ENCODE measurements at places on chromosomes 5 and 9.

DNA sequence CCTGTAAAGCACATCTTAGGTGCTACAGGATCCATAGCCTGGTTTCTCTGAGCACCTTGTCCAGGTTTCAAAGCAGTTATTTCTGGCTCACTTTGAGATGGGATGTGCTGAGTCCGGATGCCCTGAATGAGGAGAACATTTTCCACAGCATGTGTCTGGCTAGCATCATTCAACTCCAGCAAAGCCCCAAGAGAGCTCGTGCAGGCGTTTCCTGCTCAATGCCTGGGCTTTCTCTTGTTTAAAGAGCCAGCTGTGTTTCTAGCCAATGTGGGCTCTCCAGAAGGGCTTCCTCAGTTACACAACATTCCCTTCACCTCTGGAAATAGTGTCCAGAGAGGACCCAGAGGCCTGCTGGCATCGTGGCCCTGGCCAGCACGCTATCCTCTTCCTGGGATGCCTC, 411.7 kb downstream of the DMAC1 start:
- DNase-seq, result no peak

GRCh38 chr5:78288246-78288645, 6.3 kb downstream of the AP3B1 start:
- DNase-seq, result no peak

GRCh38 chr9:88326936-88327335, 61.3 kb upstream of the SPIN1 start:
- no peak for DNase-seq

DNA sequence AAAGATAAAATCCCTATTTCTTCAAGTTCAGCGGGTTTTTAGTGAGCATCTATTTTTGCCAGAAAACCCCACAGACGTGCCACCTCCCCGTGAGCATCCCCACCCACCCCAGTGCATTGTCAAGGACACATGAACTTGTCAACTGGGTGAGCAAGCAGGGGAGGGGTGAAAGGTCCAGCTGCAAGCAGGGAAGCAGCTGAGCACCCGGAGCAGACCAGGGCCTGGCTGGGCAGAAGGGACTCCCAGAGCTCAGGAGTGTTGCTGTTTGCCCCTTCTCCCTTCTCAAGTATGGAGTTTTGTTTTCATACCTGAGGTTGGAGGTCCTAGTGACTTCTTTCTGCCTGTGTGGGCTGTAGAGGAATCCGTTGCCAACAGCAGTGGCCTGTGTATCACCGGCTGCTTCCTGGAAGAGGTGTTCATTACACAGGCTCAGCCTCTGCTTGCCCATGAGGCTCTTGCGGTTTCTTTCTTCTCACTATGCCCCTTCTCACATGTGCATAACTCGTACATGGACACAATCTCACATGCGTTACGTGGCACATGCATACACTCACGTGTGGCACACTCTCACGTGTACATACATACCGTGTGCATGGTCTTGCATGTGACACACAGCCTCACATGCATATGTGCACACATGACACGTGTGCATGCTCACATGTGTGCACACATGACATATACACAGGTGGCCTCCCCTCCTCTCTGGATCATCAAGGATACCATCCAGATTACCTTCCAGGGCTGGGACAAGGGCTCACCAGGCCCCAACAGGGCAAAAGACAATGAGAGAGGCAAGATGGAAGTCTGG, 126.7 kb downstream of the MVB12B start:
- no peak for DNase-seq

DNA sequence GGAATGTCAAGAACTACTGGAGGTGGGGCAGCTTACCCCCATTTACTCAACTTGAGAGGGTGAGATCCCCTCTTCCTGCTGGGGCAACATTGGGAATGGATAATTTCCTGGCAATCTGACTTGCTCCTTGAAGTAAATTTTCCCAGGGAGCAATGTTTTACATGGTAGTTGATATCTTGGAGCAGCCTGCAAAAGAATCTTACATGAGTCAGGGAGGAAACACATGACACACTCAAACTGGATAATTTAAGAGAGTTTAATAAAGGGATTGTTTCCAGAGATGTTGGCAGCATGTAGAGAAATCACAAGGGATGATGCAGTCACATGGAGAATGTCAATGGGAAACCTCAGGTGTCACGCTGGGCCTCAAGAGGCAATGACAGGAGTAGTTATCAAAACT, 212.5 kb downstream of the GAS1 start:
- DNase-seq, result no peak

DNA sequence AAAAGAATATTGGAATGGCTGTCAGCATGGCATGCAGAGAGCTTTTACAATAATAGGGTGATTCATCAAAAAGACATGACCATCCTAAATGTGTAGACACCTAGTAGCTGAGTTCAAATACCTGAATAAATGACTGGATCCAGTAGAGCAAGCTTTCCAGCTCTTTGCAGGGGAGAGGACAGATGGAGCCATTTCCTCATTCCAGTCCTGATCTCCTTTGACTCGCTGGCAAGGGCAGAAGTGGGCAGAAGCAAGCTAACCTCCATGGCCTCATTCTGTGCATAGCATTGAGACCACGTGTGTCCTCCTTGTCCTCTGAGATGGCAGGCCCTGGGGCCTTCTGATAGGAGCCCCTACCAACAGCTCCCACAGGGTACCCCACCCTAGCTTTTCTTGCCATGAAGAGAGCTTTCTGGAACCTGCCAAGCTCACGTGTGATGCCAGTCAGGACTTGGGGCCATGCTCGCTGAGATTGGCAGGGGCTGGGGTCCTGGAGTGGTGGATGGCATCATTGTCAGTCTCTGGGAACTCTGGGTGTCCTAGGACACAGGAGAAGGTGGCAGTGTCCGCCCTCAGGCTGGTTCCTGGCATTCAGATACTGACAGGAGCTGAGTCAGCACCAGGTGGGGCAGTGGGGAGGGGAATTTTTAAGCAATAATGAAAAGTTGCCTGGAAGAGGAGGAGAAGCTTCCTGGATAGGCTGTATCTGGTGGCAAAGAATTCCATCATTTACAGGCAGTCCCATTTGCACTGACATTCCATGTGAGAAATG, 33.6 kb downstream of the WWC1 start:
- no peak for DNase-seq

GRCh38 chr9:129664746-129665388, 580 bp upstream of the PRRX2 start:
- DNase-seq, result no peak

DNA sequence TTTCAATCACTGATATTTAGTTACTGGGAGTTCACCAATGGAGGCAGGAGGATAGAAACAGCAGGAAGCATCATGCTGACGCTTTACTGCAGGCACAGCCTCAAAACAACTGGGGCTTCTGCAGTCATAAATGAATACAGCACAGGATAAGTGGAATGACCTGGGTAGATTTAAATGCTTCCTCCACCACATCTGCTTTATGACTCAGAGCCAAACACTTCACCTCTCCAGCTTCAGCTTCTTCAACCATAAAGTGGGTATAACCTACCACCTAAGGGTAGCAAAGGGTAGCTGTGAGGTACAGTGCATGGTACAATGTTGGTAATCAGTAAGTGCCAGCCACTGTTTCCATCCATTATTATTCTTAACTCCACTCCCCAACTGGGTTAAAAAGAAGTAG, 28.4 kb downstream of the RASEF start:
- no peak for DNase-seq

DNA sequence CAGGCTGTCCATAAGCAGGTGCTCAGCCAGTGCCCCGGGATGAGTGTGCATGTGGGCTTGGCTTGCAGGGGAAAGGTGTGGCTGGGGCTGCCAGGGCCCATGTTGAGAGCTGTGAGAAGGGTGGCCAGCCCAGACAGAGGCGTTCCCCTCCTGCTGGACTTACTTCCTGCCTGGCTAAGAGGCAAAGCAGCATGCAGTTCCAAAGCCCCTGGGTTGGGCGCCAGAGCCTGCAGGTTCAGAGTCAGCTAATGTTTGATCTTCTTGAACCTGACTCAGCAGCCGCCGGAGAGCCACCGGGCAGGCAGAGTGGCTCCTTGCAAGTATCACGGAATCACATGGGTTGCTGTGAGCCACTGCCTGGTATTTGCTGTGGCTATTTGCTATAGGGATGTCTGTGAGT, 168.4 kb upstream of the MAP1B start:
- no peak for DNase-seq

- DNase-seq, result no peak
These were observed 113.3 kb upstream of the LPAR1 start for GRCh38 chr9:111151537-111151936.

DNA sequence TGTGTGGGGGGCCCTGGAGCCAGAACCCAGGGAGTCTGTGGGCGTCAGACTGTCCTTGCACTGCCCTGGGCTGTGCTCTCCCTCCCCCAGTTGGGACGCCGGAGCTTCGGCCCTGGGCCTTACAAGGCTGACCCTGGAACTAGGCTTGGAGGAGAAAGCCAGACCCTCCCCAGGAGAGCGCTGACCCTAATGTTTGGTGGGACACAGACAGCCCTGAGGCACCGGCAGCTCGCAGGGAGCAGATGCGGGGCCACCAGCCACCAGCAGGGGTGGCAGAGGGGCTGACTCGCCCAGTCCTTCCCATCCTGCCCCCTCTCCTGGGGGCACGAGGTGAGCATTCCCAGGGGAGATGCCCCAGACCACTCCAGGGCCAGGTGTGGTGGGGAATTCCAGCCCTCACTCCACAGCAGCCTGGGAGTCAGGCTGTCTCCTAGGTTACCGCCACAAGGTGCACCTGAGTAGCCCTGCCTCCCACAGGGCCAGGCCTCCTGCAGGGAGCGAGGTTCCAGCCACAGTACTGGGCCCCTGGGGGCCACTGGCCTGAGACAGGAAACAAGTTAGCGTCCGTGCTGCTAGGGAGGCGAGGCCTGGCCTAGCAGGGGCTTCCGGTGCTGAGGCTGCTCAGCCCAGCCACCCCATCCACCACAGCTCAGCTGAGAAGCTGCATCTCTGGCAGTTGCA, 134.6 kb downstream of the OLFM1 start:
- no peak for DNase-seq

GRCh38 chr5:109705596-109705995, 15.9 kb downstream of the MAN2A1 start:
- DNase-seq, result no peak

DNA sequence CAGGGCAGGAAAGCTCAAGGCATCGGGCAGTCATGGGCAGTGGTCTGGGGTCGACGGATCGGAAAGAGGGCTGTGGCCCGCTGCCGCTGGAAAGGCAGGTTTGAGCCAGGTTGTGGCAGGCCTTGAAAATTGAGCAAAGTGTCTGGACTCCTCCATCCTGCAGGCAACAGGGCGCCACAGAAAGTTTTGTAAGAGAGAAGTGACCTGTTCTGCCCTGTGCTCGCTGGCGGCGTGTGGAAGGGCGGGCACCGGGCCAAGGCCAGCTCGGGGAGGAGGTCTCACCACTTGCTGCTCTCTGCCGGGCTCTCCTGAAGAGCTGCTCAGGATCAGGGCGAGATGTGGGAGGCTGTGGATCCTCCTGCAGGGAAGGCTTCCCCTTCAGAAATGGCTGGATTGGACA, 41.4 kb upstream of the FAT2 start:
- no peak for DNase-seq

DNA sequence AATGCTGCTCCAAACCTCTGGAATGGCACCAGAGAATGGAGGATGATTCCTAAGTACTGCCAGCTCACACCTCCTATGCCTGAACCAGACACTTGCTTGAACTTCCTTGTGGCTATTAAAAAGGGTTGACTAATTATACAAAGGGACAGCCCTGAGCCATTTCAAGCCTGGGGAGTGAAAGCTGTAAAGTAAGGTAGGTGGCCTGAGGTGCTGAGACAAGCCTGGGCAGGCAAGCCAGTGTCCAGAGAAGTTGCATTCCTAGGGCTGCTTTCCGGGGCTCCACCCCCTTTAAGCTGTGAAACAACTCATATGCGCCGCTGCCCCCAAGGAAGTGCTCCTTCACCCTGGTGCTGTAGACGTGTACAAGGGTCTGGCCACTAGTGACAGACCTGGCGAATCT, 79.9 kb upstream of the SLC1A3 start:
- no peak for DNase-seq

DNA sequence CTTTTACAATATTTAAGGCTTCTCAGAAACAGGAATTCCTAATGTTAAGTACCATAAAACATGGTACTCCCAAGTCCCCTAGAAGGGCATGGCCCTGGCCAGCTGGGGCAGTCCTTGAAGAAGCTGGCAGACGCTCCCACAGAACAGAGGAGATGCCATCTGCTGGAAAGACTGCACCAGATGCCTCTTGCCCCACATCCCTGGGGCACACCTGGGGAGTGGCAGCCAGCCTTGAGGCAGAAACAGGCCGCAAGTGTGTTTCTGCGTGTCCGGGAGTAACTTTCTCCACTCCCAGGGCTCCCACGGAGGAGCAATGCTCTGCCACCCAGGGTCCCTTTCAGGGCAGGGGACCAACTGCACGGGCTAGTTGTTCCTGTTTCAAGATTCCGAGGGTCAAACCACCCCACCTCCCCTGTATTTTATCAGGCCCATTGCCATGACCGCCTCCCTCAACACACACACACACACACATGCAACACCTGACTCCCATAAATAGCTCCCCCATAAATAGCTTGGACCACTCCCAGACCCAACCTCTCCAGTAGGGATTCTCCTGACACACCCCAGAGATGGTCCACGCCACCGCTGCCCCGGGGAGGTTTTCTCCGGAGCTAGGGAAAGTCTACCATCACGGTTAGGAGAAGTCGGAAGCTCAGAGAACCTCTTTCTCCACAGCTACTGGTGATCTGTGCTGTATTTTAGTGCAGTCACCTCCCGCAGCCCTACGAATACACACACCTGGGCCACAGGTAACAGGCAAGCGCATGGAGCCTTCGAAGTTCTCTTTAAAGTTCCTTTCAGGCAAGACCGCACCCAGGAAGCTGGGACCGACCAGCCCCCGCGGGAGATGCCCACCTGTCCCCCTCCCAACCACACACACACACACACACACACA, 1.5 kb downstream of the SPOCK1 start:
- no peak for DNase-seq

- no peak for DNase-seq
These were observed 16.8 kb downstream of the NIPAL4 start for GRCh38 chr5:157476702-157477408.

GRCh38 chr5:52657247-52657645, 130.5 kb upstream of the ITGA1 start:
- no peak for DNase-seq

DNA sequence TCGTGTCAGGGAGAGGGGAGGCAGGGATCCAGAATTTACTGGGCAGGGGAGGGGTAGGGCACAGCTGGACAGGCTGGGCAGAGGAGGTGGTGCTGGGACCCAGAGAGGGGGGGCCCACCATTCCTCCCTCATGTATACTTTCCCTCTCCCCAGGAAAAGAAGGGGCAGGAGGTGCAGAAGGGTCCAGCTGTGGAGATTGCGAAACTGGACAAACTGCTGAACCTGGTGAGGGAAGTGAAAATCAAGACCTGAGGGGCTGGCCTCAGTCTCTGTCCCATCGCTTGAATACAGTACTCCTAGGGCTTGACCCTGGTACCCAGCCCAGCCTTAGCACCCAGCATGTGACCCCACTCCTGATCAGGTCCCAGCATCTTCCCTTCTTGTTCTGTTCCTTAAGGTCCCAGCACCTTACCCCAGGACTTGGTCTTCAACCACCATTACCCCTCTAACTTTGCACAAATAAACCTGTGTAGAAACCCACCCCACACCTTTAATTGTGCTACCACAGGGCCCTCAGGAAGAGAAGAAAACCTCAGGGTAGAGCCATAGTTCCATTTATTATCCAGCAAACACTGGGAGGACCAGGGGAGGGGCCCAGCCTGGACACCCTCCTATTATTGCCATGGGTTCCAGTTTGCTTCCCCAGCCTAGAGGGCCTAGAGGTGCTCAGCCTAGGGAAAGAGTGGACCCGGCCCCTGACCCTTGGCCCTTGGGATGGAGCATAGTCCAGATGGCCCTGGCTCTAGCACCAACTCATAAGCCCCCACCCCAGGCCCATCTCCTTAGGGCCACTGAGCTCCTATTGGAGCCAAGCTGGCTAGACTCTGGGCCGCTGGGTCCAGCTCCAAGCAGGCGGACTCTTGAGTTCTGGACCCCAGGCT, 2.0 kb downstream of the ENHO start:
- DNase-seq, result no peak

- DNase-seq, result no peak
These were observed 64.6 kb upstream of the RASGRF2 start for GRCh38 chr5:80895523-80895922.

Data from stimulated activated CD4-positive, alpha-beta T cell treated with anti-CD3 and anti-CD28 coated beads, Interleukin-4, amount 100 ng/mL, for 48 hours (primary cell).